Osteoblast (primary cell): ENCODE measurements at places on chromosomes 6 and 20. TPM values are rescaled to one million over a fixed set of nuclear protein-coding genes. Genes with fewer than 3 reads are reported as not detected.

Gene CPNE5
- under 0.01 TPM in 1 of 2 replicates, not detected in the other for total RNA-seq

DNA sequence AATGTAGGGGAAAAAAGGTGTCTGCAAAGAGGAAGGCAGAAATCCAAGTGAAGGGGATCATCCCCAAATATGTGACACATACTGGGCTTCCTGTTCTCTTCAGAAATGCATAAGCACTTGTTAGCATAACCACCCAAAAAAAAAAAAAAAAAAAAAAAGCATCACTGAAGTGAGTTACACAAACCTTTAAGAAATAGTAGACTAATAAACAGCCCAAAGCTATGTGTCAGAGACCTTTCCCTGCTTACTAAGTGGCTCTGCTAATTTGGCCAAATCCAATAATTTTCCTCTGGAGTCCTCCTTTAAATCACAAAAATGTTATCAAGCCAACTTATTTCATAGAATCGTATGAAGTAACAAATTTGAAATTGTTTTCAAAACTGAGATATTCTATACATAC, 7.5 kb upstream of the DST start:
- H3K4me1 ChIP-seq, result peaks cover 40% of the 10 kb centered on the region
- peaks cover 44% of the 10 kb centered on the region for H3K36me3 ChIP-seq
- H3K4me3 ChIP-seq, result no peak overlapping the region

DNA sequence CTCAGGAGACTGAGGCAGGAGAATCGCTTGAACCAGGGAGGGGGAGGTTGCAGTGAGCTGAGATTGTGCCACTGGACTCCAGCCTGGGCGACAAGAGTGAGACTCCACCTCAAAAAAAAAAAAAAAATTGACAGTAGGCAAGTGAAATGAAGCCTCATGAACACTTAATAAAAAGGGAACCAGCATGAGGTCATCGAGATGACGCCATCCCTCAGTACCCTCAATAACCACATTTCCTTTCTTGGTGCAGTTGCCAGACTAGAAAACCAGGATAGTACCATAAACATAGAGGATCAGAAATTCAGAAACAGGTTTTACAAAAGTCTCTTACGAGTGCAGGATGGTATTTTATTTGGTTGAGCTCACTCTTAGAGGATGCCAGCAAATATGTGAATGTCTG, 584.1 kb downstream of the MAFB start:
- H3K4me1 ChIP-seq, result no peaks in the 10 kb centered on the region
- no peak overlapping the region for H3K4me3 ChIP-seq
- H3K27ac ChIP-seq, result no peak overlapping the region
- no peaks in the 10 kb centered on the region for H3K27me3 ChIP-seq
- H3K36me3 ChIP-seq, result no peaks in the 10 kb centered on the region

Gene DHX35
- 9.7 and 10.5 TPM in 2 replicates for total RNA-seq

Gene TMC2
- total RNA-seq, result not detected in 2 replicates
